ENCODE measurements at places on chromosomes 5 and 9. TPM values are rescaled to one million over a fixed set of nuclear protein-coding genes. Genes with fewer than 3 reads are reported as not detected.

SEMA4D gene
- polyA plus RNA-seq: 35.1 TPM

FAT2 gene
- 0.03 TPM for polyA plus RNA-seq

PRRX2 gene
- polyA plus RNA-seq: 4.2 TPM

INSL4 gene
- polyA plus RNA-seq: not detected

FREM1 gene
- polyA plus RNA-seq: not detected

MYMK gene
- polyA plus RNA-seq: not detected

ZNF169 gene
- polyA plus RNA-seq: 1.2 TPM

- H3K27me3 ChIP-seq: no peaks in the 10 kb centered on the region
- H3K27ac ChIP-seq: no peak overlapping the region
- no peak for DNase-seq
- no peaks in the 10 kb centered on the region for H3K36me3 ChIP-seq
Observed at GRCh38 chr9:110738982-110739381, 70.4 kb downstream of the MUSK start.

GRCh38 chr9:106843371-106843770 is 19.6 kb upstream of the ZNF462 start:
- H3K4me1 ChIP-seq: no peaks in the 10 kb centered on the region
- H3K36me3 ChIP-seq: no peaks in the 10 kb centered on the region
- no peak for DNase-seq
- no peak overlapping the region for H3K4me3 ChIP-seq
- H3K27ac ChIP-seq: no peak overlapping the region

- H3K36me3 ChIP-seq: no peaks in the 10 kb centered on the region
- no peaks in the 10 kb centered on the region for H3K4me1 ChIP-seq
- no peaks in the 10 kb centered on the region for H3K27me3 ChIP-seq
- peak; percentile 15 for DNase-seq
Observed at GRCh38 chr5:1772634-1773033, 27.0 kb downstream of the MRPL36 start.

DNA sequence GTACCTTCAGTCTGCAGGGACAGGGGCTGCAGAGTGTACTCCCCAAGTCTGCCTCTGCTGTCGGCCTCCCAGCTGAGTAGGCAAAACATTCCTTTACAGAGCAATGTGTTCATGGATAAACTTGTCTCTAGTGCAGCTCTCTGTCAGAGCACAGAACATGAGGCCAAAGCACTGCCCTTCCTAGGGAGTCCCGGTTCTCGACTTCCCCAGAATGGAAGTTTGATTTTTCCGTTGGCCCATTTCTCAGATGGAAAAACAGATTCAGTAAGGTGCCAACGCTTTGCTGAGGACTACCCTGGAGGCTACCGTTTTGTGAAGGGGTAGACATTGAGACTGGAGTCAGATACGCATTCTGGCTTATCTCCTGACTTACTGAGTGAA is 422 bp upstream of the TRIM32 start:
- peak overlapping the region; percentile 72 for H3K4me3 ChIP-seq
- H3K36me3 ChIP-seq: no peaks in the 10 kb centered on the region
- no peak for DNase-seq
- H3K4me1 ChIP-seq: no peaks in the 10 kb centered on the region
- H3K27ac ChIP-seq: peak overlapping the region; percentile 85

DNA sequence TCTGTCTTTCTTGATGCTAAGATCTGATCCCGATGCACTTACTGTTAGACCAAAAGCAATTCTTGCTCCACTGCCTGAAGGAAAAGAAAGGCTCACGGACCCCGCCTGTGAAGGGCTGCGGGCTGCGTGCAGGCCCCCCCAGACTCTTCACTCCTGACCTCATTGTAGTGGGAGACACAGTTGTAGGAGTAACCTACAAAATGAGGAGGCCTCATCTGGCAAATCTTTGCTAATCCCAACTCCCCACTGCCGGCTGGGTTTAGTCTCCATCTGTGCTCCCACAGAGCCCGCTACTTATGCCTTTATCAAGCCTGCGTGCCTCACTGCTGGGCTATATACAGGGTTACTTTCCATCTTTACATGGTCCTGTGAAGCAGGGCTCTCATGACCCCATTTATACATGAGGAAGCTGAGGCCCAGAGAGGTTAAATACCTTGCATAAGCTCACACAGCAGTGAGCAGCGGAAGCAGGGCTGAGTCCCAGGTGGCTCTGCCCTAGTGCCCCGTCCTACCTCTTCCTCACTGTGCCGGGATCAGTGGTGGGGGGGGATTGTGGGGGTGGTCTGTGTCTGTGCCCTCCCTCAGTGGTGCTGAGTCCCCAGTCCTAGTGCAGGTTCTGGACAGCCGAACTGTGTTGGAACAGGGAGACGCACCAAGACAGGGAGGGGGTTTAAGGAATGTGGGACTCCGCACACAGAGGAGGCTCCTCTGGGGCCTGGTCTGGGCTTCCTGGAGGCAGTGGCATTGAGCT is 43.9 kb upstream of the RNF130 start:
- H3K27ac ChIP-seq: no peak overlapping the region
- no peaks in the 10 kb centered on the region for H3K36me3 ChIP-seq
- no peaks in the 10 kb centered on the region for H3K27me3 ChIP-seq

- DNase-seq: no peak
- H3K4me1 ChIP-seq: no peaks in the 10 kb centered on the region
- no peaks in the 10 kb centered on the region for H3K27me3 ChIP-seq
- no peaks in the 10 kb centered on the region for H3K36me3 ChIP-seq
Observed at GRCh38 chr5:160268121-160268520, 38.8 kb downstream of the FABP6 start.

GRCh38 chr5:93586736-93587596 is 3.9 kb downstream of the NR2F1 start:
- H3K27me3 ChIP-seq: peaks cover 5% of the 10 kb centered on the region
- no peaks in the 10 kb centered on the region for H3K4me1 ChIP-seq
- no peaks in the 10 kb centered on the region for H3K36me3 ChIP-seq
- DNase-seq: no peak

DNA sequence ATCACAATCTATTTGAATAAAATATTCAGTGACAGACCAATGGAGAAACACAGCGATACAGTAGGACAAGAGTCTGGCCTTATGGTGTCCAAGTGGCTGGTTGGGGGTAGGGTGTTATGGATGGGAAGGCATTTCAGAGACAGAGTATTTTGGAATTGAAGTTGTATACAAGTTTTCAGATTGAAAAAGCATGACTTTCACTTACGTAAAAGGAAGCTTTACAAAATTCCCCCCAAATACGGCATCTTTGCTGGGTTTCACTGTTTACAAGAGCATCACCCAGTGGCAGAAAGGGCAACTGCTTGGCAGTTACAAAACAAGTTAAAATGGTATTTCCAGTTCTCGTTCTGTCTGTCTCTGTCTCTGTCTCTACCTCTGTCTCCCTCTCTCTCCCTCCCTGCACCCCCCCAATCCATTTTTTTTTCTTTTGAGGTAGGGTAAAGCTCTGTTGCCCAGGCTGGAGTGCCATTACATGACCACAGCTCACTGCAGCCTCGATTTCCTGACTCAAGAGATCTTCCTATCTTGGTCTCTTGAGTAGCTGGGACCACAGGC is 86.2 kb downstream of the PTPN3 start:
- H3K36me3 ChIP-seq: no peaks in the 10 kb centered on the region
- no peak for DNase-seq
- H3K27ac ChIP-seq: no peak overlapping the region
- H3K27me3 ChIP-seq: no peaks in the 10 kb centered on the region
- H3K4me3 ChIP-seq: no peak overlapping the region

DNA sequence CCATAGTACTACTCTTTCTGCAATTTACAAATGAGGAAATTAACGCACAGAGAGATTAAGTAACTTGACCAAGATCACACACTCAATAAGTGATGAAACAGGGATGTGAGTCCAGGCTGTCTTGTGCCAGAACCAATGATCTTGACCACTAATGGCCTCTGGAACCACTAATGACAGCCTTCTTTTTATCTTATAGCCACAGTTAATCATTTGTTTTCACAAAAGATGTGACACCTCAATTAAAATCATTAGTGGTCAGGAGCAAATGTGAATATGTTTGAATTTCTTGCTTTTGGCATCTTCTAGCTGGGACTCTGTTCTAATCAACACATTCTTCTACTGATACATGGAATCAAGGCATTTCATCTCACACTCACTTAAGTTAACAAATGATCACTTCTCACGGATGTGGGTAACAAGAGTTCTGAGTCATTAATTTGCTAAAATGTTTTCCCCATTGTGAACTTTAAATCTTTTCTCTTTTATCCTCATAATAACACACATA is 102.7 kb upstream of the CD180 start:
- H3K27me3 ChIP-seq: no peaks in the 10 kb centered on the region
- peaks cover 24% of the 10 kb centered on the region for H3K4me1 ChIP-seq
- no peak overlapping the region for H3K4me3 ChIP-seq
- H3K36me3 ChIP-seq: no peaks in the 10 kb centered on the region
- DNase-seq: no peak
- H3K27ac ChIP-seq: peak overlapping the region; percentile 74

DNA sequence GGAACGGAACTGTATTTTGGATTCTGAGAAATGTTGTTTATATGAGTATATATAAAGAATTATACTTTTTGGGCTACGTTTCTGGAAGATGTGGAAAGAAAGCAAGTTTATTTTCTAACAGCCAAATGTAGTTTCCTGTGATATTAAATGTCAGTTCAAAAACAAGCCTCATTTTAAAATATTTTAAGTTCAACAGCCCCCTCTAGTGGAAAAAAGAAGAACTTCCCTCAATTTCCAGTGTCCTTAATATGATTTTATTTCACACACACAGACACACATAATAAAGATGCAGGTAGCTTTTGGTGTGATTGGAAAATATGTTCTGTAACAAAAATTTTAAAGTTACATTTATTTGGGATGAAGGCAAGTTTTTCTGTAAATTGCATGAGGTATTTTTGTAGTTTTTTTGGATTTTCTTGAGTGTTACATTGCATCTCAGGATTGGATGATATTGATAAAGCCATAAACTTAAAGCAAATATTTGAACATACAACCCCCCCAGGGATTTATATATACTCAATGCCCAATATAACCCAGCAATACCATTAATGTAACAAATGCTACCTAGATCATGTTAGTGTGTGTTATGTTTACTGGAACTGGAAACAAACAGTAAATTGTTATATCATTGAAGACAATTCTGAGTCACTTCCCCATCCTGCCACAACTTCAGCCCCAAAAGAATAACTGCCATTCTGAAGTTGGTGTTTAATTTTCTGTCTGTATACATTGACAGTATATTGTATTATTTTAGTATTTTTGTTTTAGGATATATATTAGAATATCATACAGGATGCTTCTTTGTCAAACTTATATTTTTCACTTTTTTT is 54.0 kb downstream of the CCDC171 start:
- no peaks in the 10 kb centered on the region for H3K27me3 ChIP-seq
- H3K36me3 ChIP-seq: no peaks in the 10 kb centered on the region
- H3K27ac ChIP-seq: no peak overlapping the region
- DNase-seq: no peak

- H3K4me1 ChIP-seq: peaks cover 69% of the 10 kb centered on the region
- H3K36me3 ChIP-seq: no peaks in the 10 kb centered on the region
- H3K27me3 ChIP-seq: no peaks in the 10 kb centered on the region
- H3K4me3 ChIP-seq: peak overlapping the region; percentile 71
- DNase-seq: peak; percentile 97
Observed at GRCh38 chr9:129495620-129496472, 125.1 kb downstream of the C9orf50 start.

DNA sequence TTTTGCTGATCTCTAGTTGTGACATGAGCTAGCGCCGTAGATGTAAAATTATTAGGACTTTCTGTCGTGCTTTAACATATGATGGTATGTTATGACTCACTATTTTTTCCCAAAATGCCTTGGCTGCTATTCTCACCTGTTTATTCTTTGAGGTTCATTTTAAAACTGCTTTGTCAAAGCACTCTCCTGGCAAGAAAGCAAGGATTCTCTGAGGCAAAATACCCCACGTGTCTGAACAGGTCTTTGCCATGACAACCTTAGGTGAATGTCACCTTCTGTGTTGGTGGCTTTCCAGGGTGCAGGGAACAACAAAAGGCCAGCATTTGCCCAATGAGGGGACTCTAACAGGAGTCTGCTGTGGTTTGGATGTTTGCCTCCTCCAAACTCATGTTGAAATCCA is 30.6 kb upstream of the COL5A1 start:
- no peaks in the 10 kb centered on the region for H3K27me3 ChIP-seq
- H3K4me3 ChIP-seq: no peak overlapping the region
- H3K4me1 ChIP-seq: peaks cover 5% of the 10 kb centered on the region

GRCh38 chr5:180424094-180424493 is 70.1 kb upstream of the CNOT6 start:
- no peaks in the 10 kb centered on the region for H3K4me1 ChIP-seq
- no peaks in the 10 kb centered on the region for H3K36me3 ChIP-seq
- DNase-seq: no peak
- H3K4me3 ChIP-seq: no peak overlapping the region

DNA sequence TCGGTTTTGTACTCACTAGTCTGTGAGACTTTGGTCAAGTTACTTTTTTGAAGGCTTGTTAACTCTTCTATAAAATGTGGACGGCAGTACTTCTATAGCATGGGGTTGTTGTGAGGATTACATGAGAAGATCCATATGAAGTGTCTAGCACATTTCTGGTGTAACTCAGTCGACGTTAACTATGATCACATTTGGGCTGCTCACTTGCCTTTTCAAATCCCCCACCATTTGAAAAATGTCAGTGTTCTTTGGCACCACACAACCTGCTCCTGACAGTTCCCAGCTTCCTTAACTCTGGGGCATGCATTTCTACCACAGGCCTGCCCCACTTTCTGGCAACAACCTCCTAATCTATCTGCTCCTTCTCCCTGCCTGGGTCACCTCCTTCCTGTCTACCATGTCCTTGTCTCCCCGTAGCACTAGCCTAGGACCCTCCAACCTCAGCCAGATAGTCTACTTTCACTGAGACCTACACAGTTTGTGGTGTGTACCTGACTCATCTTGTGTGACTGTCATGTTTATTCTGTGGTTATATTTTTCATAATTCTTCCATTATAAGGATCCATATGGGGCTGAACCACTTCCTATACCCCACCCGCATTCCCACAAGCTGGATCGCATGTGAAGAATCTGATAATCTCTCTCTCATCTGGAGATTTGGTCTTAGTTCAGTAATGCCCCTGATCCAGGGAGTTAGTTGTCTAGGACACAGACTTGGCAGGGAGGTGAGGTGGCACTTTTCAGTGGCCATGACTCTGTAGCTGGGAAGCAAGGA is 30.2 kb upstream of the BASP1 start:
- no peak for DNase-seq
- H3K36me3 ChIP-seq: no peaks in the 10 kb centered on the region
- H3K4me3 ChIP-seq: no peak overlapping the region
- H3K4me1 ChIP-seq: peaks cover 11% of the 10 kb centered on the region
- H3K27me3 ChIP-seq: no peaks in the 10 kb centered on the region

DNA sequence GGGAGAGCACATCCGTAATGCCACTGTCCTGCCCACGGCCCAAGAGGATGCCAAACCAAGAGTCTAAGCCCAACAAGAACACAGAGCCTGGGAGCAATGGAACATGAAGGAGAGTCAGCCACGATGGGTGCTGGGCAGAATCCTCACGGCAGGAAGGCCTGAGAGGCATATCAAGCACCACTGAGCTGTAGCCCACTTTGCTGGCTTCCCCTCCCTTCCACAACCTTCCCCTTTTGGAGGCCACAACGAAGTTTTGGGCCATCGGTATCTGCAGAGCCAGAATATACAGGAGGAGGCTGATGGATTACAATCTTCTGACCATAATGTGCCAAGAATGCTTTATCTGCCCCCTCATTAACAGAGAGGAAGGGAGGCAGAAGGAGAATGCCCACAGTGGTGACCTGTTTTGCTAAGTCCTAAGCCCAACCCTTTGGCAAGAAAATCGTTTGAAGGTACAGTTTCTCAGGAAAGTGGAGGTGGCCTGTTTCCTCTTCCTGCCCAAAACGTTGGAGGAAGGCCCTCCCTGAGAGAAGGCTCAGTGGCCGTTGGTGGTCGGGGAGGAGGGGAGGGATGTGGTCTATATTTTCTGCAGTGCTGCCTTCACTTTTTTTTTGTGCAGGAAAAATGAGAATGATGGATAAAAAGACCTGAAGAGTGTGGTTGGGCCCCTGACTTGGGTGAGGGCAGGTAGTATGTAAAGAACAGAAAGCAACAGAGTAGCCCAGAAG is 26.2 kb downstream of the MACROH2A1 start:
- no peak overlapping the region for H3K4me3 ChIP-seq
- no peak for DNase-seq
- peaks cover 26% of the 10 kb centered on the region for H3K36me3 ChIP-seq
- H3K27ac ChIP-seq: no peak overlapping the region
